ENCODE measurements at places on chromosomes 6 and 20.

DNA sequence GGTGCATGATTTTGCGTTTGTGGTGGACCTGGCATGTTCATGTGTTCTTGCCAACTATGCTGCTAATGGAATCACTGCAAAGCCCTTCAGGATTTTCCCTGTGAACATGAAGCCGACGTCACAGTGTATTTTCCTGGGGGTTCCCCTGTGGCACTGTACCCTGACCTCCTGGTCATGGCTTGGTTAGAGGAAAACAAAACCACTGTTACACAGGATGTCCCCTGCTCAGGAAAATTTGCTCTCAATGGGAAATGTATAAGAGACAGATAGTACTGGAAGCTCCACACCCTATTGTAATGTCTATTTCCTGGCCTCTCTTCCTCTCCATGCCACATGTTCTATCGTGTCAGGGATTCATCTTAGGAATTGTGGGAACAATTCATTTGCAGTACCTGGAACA is 19.7 kb downstream of the TSHZ2 start:
- no peak for DNase-seq

DNA sequence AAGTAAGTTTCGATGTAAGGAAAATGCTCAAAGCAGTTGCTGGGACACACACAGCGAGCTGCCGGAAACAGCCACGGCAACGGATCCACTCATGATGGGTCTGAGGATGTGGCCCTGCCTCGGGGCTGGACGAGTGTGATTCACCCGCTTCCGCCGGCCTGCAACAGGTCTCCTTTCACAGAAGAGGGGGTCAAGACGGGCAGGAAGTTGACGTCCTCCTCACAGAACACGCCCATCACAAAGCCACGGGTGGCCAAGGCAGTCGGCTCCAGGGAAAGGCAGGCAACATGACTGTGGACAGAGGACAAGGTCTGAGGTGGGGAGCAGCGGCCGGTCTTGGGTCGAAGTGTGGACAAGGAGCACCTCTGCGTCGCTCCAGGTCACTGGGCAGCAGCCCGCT is 29.9 kb upstream of the SMOC2 start:
- DNase-seq = no peak

- DNase-seq = no peak
Observed at GRCh38 chr6:44041461-44042260, 85.6 kb downstream of the MRPL14 start.

GRCh38 chr6:162181741-162182401 is 545.7 kb downstream of the PRKN start:
- DNase-seq = no peak

DNA sequence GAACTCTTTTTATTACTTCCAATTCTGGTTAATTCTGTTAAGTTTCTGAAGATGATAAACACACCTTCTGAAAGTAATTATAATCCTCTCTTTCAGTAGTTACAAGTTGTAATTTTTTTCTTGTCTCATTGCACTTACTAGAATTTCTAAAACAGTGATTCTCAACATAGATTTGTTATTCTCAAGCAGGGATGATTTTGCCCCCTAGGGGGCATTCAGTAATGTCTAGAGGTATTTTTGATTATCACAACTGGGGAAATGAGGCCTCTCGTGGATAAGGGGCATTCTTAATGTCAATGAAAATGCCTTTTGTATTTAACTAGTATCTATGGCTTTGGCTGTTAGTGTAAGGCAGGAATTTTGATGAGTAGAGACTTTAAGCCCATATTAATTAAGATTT is 39.4 kb upstream of the MAFB start:
- DNase-seq = no peak

DNA sequence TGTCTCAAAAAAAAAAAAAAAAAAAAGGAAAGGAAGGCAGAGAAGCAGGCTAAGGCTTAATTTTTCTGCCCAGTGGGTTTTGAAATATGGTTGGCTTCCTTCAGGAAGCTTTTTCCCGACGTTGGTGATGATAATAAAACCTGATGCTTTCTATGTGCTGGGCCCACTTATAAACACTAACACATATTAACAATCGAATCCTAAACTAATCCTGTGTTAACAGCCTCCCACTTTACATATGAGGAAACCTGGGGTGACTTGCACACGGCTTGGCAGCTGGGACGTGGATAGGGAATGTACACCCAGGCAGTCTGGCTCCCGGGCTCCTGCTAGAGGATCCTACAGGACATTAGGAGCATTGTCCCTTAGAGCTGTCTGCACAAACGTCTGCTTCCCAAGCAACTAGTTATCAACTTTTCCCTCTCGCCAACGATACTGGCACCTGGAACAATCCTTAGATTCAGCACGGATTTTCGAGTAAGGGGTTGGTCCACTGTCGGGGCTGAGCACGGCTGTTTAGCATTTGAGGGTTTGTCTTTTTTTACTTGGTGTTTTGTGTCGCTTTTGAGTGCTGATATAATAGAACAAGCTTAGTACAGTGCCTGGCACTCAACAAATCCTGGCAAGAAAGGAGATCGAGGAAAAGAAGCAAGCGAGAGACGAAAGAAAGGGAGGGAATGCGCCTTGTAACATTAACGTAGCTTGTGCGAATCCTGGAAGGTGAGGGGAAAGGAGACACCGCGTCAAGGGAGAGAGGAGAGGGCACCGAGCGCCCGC is 622 bp upstream of the KIZ start:
- no peak for DNase-seq

- DNase-seq = no peak
Observed at GRCh38 chr6:41650120-41650519, 11.9 kb downstream of the MDFI start.

- no peak for DNase-seq
Observed at GRCh38 chr20:17507032-17507431, 24.1 kb downstream of the BFSP1 start.

DNA sequence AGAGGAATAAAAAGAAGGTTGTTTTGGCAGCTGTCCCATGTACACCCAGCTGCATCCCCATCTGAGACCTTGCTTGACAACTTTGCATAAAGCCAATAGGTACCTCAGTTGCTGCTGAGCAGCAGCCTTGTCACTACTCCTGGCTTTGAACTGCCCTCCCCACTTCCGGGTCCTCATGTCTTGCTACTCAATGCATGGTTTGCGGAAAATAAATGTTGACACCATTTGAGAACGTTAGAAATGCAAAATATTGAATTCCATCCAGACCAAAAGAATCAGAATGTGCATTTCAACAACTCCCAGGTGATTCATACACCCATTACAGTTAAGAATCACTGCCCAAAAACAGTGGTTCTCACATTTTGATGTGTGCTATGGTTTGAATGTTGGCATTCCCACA is 32.9 kb downstream of the GPX5 start:
- no peak for DNase-seq

DNA sequence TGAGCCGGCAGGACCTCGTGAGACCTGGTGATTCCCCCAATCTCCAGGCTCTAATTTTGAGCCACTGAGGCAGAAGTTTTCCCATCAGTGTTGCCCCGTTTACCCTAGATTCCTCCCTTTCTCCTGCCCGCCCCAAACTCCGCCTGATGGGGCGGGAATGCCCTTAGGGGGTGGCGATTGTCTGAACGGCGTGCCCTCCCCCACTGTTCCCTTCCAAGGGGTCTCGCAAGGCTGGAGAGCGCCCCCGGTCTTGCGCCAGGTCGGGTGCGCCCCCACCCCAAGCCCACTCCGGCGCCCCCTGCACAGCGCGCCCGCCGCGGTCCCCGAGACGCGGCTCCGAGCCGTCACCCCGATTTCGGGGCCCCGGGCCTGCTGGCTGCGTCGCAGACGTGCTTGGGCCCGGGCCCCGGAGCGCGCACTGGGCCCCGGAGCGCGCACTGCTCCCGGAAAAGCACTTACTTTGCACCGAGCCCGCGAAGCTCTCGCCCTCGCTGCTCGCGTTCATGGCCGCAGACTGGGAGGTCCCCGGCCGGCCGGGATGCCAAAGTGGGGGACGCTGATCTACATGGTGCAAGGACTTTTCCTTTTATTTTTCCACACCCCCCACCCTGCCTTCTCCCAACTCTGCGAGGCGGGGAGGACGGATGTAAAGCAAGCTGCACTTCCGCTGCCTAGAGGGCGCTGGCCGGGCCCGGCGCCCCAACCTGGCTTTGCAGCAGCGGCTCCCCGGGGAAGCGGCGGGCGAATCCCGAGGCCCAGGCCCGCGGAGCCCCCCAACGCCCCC is at the start of gene ZFP64:
ZFP64 (minus strand) TSS at position 648 of the 784 bp plus-strand sequence; CDS start at position 505, 143 bp downstream.
- peak; percentile 46 for DNase-seq

GRCh38 chr6:14383393-14384174 is 266.0 kb downstream of the CD83 start:
- no peak for DNase-seq

DNA sequence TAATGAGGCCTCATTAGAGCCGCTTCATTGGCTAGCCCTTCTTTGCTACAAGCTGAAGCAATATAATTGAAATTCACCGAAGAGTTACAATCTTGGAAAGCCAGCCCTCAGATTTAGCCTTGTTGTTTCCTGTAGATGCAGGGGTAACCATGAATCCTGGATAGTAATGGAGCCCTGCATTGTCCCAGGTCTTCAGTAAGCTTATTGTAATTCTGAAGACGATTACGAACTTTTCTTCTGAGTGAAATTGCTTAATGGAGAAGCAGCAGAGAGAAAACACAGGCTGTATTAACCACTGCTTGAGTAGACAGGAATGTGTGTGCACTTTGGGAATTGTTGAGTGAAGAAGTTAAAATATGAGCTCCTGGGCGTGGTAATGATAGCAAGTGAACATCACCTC is 26.3 kb upstream of the NAA20 start:
- DNase-seq = no peak

- no peak for DNase-seq
Observed at GRCh38 chr6:149851461-149852110, 12.6 kb downstream of the LRP11 start.

DNA sequence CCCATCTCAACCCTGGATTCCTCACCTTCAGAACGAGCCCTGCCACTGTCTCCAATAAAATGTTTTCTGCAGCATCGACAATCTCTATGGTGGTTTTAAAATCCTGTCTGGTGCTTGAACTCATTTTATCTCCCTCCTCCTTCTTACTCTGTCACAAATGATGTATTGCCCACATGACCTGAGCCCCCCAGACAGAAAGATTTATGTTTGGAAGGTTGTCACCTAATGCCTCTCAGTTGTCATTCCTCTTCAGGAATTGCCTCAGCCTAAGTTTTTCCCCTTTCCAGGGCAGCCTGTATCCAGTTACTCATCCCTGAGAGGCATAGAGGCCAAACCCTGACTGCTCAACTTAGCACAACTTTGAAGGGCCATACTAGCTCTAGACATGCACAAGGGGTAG is 9.2 kb downstream of the GPX5 start:
- no peak for DNase-seq

- no peak for DNase-seq
Observed at GRCh38 chr20:20333866-20334265, 34.0 kb upstream of the INSM1 start.

DNA sequence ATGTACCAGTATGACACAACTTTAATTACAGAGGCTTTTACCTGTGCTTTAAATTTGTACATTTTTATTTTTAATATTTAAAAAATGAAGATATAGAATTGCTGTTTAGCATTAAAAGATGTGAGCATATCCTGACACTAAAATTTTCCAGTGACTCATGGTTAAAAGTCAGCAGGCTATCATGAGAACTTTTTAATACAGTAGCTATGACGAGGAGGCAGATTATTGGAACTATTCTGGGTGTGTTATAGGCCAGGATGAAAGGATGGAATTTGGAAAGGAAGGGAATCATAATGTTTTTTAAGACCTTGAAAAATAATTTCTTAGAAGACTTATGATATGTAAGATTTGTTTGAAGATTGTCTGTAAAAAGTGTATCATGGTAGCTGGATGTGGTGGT is 91.0 kb downstream of the GFRA4 start:
- no peak for DNase-seq

DNA sequence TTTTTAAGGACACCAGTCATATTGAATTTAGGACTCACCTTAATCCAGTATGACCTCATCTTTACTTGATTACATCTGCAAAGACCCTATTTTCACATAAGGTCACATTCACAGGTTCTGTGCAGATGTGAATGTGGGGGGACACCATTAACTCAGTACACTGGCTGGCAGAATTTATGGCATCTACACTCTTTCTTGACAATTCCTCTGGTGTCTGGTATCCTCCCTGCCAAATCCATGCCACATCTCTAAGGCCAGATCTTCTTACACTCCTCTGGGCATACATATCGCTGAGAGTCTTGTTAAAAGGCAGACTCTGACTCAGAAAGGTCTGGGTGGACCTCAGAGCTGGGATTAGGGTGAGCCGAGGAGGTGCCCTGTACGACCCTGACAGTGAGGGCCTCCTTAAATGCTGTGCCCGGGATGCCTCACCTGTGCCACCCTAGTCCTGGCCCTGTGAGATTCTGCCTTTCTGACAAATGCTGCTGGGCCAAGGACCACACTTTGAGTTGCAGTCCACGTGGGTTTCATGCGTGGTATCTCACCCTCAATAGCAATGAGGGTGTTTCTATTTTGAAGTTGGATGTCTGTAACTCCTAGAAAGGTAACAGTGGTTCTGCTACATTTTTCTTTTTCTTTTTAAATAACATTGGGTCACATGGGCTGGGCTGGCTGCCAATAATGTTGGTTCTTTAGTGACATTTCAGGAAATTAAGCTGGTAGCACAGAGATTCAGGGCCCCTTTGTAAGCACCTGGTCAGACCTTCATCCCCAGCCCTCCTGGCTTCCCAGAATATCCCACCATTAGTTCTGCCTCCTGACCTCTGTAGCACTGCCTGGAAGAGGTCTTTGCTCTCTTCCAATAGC is 17.2 kb upstream of the LRRN4 start:
- no peak for DNase-seq

GRCh38 chr6:117666881-117667280 is 8.4 kb upstream of the NUS1 start:
- DNase-seq = no peak

DNA sequence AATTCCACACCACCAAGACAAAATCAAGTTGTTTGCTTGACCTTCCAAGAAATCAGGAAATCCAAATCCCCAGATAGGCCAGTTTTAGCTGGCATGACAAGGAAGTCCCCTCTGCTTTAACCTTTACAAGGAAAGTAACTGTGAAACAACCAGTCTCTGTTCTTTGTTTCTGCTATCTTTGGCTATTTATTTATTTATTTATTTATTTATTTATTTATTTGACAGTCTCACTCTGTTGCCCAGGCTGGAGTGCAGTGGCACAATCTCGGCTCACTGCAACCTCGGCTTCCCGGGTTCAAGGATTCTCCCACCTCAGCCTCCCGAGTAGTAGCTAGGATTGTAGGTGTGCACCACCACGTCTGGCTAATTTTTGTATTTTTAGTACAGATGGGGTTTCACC is 14.5 kb upstream of the GMNN start:
- DNase-seq = no peak

- DNase-seq = peak; percentile 94
Observed at GRCh38 chr20:38446441-38447209, 11.5 kb upstream of the SNHG17 start.

DNA sequence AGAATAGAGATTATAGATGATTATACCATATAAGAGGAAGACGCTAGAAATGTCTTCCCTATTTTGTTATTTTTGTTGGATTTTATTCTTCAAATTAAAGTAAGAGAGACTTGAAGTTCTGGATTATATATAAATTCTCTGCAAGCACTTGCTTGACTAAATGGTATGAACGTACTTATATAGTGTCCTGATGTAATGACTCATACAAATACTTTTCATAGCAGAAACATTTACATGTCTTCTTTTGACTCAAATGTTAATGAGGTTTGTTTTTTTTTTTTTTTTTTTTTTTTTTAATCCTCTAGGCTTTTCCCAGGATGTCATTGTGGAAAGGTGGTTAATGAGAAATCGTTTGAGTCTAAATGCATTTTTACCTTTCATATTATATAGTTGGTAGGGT is 55.0 kb downstream of the PDE7B start:
- DNase-seq = no peak

- DNase-seq = no peak
Observed at GRCh38 chr6:138372711-138373463, 4.8 kb upstream of the SMIM28 start.

- DNase-seq = no peak
Observed at GRCh38 chr6:42644211-42644610, 78.2 kb downstream of the PRPH2 start.

- no peak for DNase-seq
Observed at GRCh38 chr6:134381959-134382358, 64.0 kb upstream of the SGK1 start.
